ENCODE measurements at places on chromosomes 5 and 9. TPM values are rescaled to one million over a fixed set of nuclear protein-coding genes. Genes with fewer than 3 reads are reported as not detected.

- no peak overlapping the region for H3K27ac ChIP-seq
- no peaks in the 10 kb centered on the region for H3K36me3 ChIP-seq
- H3K27me3 ChIP-seq, result no peaks in the 10 kb centered on the region
- no peak overlapping the region for H3K4me3 ChIP-seq
Measured at GRCh38 chr9:105021917-105022316, 94.0 kb upstream of the ABCA1 start.

TRIM7 gene
- total RNA-seq, result 4.2 TPM

MYO10 gene
- total RNA-seq, result 0.17 TPM

GRCh38 chr5:13735691-13736090 is 208.8 kb downstream of the DNAH5 start:
- no peak overlapping the region for H3K27ac ChIP-seq
- no peak for DNase-seq
- H3K36me3 ChIP-seq, result no peaks in the 10 kb centered on the region
- H3K4me3 ChIP-seq, result no peak overlapping the region
- H3K4me1 ChIP-seq, result no peaks in the 10 kb centered on the region

GRCh38 chr9:14317667-14318320 is 3.9 kb upstream of the NFIB start:
- no peak overlapping the region for H3K27ac ChIP-seq
- no peak overlapping the region for H3K4me3 ChIP-seq
- H3K36me3 ChIP-seq, result no peaks in the 10 kb centered on the region
- H3K27me3 ChIP-seq, result peaks cover 19% of the 10 kb centered on the region

DNA sequence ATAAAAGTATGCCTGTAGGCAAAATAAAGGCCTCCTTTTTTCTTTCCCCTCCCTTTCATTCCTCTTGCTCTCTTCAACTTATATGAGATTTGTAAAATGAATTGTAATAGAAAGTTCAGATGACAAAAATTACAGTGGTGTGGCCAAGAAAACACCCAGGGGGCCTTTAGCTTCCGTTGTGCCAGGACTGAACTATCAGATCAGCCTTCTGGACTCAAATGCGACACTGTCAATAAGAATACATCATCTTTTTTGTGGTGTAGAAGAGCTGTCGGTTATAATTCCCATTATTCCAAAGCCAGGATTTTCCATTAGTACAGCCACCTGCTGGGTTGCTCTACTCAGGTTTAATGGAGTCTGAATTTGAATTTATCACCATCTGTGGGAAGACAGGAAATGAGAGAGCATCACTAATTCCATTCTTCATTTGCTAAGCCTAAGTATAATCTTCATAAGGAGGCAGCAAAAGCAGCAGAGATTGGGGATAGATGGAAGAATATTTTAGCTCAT is 443.4 kb downstream of the ANXA1 start:
- no peaks in the 10 kb centered on the region for H3K4me1 ChIP-seq
- no peak for DNase-seq
- H3K27ac ChIP-seq, result no peak overlapping the region

KCTD16 gene
- 0.20 TPM for total RNA-seq

DNA sequence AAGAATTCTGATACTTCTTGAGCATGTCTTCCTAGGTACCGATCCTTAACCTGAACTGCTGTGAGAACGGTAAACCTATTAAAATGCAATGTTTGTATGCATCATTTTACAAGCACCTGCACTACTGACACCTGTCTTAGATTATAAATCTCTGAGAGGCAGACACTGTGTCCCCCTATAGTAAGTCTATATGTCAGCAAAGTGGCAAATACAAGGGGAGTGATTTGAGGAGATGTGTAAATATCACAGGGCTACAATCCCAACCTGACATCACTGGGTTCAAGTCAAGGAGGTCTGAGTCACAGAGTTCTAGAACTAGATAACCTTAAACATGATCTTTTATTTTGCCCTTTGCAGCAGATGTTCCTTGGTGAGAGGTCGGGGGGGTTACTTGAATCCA is 64.1 kb downstream of the ANKH start:
- H3K36me3 ChIP-seq, result no peaks in the 10 kb centered on the region
- peaks cover 32% of the 10 kb centered on the region for H3K4me1 ChIP-seq
- H3K27ac ChIP-seq, result no peak overlapping the region
- no peak overlapping the region for H3K4me3 ChIP-seq

GRCh38 chr5:136018814-136019783 is 9.7 kb upstream of the TGFBI start:
- H3K36me3 ChIP-seq, result no peaks in the 10 kb centered on the region
- H3K27ac ChIP-seq, result no peak overlapping the region
- no peaks in the 10 kb centered on the region for H3K4me1 ChIP-seq
- no peak overlapping the region for H3K4me3 ChIP-seq
- no peak for DNase-seq

- H3K36me3 ChIP-seq, result no peaks in the 10 kb centered on the region
- H3K4me3 ChIP-seq, result no peak overlapping the region
- DNase-seq, result no peak
- no peaks in the 10 kb centered on the region for H3K4me1 ChIP-seq
- H3K27me3 ChIP-seq, result no peaks in the 10 kb centered on the region
Measured at GRCh38 chr5:27008604-27009539, 29.5 kb downstream of the CDH9 start.

DNA sequence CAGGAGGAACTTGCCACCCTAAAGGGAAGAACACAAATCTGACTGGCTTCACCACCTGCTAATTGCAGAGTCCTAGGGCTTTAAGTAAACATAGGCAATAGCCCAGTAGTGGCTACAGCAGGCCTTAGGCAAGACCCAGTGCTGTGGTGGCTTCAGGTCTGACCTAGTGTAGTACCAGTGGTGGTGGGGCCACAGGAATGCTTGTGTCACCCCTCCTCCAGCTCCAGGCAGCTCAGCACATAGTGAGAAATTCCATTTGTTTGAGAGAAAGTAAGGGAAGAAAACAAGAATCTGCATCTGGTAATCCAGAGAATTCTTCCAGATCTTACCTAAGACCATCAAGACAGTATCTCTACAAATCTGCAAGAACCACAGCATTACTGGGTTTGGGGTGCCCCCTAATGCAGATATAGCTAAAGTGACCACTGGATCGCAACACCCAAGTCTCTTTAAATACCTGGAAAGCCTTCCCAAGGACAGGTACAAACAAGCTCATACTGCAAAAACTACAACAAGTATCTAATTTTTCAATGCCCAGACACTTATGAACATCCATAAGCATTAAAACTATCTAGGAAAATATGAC is 102.6 kb upstream of the TRPM3 start:
- no peak overlapping the region for H3K4me3 ChIP-seq
- no peaks in the 10 kb centered on the region for H3K4me1 ChIP-seq
- no peak overlapping the region for H3K27ac ChIP-seq
- H3K36me3 ChIP-seq, result no peaks in the 10 kb centered on the region
- no peak for DNase-seq

LRRC19 gene
- total RNA-seq, result not detected

DNA sequence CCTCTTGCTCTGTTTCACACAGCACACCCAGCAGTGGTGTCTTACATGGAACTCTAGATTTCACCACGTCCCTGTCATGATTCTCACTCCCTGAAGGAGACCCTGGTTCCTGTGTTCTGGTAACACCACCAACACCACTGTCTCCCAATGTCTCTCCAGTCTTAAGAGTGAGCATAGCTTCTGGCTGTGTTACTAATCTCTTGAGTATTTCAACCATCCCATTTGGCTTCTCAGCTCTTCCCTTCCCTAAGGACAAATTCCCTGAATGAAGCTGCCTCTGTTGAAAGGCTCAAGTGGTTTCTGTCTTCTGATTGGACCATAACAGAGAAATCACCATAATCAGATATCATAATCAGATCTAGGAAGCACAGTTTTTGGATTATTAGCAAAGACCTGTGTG is 311.8 kb downstream of the DNAH5 start:
- no peaks in the 10 kb centered on the region for H3K27me3 ChIP-seq
- no peak for DNase-seq
- no peaks in the 10 kb centered on the region for H3K36me3 ChIP-seq
- no peak overlapping the region for H3K4me3 ChIP-seq

NTRK2 gene
- total RNA-seq, result 0.12 TPM

GRCh38 chr5:4873652-4874051 is 266.5 kb upstream of the ADAMTS16 start:
- H3K4me3 ChIP-seq, result no peak overlapping the region
- H3K27me3 ChIP-seq, result no peaks in the 10 kb centered on the region
- no peaks in the 10 kb centered on the region for H3K36me3 ChIP-seq
- H3K27ac ChIP-seq, result no peak overlapping the region

GRCh38 chr5:143613329-143613728 is 198.6 kb upstream of the HMHB1 start:
- no peaks in the 10 kb centered on the region for H3K4me1 ChIP-seq
- no peaks in the 10 kb centered on the region for H3K27me3 ChIP-seq
- H3K27ac ChIP-seq, result no peak overlapping the region
- H3K4me3 ChIP-seq, result no peak overlapping the region
- no peak for DNase-seq
- no peaks in the 10 kb centered on the region for H3K36me3 ChIP-seq

CTXN3 gene
- not detected for total RNA-seq

DNA sequence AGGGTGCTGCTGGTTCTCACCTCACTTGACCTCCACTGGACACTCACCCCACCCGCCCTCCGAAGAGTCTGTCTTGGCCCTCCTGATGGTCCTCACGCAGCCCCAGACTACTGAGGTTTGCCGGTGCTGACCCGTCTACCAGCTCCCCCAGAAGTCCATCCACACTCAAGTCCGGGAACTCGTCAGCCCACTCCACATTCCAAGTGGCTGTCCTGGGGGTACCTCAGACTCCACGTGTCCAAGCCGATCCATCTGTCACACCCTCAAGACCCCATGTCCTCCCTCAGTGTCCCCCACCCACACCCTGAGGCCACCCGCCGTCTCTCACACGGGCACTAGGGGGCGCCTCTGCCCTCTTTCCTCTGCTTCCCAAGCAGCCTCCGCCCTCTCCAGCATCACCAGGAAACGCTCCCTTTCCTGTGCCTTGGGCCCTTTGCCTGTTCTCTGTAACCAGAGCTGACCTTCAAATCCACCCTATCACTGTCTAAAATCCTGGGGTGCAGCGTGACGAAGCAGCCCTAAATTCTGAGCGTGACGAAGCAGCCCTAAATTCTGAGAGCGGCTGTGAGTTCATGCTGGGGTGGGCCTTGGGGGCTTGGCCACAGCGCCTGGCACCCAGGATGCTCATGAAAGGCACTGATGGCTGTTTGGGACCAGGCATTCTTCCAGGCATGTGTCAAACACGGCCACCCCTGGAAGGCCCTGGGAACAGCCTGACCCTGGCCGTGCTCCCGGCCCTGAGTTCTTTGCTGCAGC is 95.7 kb downstream of the KCNT1 start:
- no peak overlapping the region for H3K27ac ChIP-seq
- no peak overlapping the region for H3K4me3 ChIP-seq
- H3K27me3 ChIP-seq, result no peaks in the 10 kb centered on the region
- H3K36me3 ChIP-seq, result no peaks in the 10 kb centered on the region

DNA sequence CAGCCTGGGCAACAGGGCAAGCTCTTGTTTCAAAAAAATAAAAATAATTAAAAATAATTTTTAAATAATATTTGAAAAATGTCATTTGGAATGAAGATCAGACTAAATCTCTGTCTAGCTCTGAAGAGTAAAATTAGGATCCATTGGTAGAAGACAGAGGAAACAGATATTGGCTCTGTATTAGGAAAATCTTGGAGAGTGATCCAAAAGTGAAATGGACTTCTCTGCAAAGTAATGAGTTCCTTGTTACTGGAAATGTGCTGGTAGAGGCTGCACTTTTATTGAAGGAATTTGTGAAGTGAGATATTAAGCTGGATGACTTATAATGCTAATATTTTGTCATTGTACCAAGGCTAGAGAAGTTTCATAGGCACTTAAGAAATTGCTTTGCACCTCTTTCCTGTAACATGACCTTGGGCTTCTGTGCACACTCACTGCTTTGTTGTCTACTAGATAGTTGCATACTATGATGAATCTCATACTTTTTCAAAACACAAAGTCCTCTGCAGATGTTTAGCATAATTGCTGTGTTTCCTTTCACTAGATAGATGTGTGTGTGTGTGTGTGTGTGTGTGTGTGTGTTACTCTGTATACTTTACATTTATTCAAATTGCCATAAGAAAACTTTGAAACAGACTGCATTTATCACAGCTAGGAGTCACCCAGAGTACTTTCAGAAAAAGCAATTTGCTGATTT is 13.1 kb downstream of the THBS4 start:
- H3K27ac ChIP-seq, result no peak overlapping the region
- no peak overlapping the region for H3K4me3 ChIP-seq
- H3K4me1 ChIP-seq, result no peaks in the 10 kb centered on the region
- H3K36me3 ChIP-seq, result no peaks in the 10 kb centered on the region
- no peak for DNase-seq

MCIDAS gene
- not detected for total RNA-seq

TMEM252 gene
- not detected for total RNA-seq

DNA sequence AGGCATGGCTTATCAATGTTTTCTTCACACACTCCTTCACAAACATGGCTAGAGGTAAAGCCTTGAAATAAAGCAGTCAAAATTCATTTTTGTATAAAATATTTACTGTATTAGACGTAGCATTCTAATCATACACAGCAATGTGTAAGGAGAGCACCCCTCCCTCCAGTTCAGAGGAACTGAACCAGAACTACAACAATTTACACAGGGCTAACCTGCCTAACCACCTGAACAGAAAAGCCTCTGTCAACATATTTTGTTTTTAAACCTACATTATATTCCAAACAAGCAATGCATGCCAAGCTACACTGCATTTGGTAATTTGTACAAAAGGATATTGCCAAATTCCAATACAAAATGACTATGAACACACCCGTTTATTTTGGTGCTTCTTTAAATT is 41.6 kb downstream of the MLLT3 start:
- H3K27ac ChIP-seq, result no peak overlapping the region
- DNase-seq, result no peak
- no peaks in the 10 kb centered on the region for H3K27me3 ChIP-seq
- H3K4me1 ChIP-seq, result peaks cover 41% of the 10 kb centered on the region
- no peaks in the 10 kb centered on the region for H3K36me3 ChIP-seq

SPINK6 gene
- total RNA-seq, result not detected

- H3K4me3 ChIP-seq, result no peak overlapping the region
- H3K27me3 ChIP-seq, result no peaks in the 10 kb centered on the region
- H3K27ac ChIP-seq, result no peak overlapping the region
Measured at GRCh38 chr9:94864196-94864595, 137.7 kb downstream of the AOPEP start.

GRCh38 chr5:169997798-169998197 is 17.5 kb upstream of the INSYN2B start:
- no peaks in the 10 kb centered on the region for H3K4me1 ChIP-seq
- no peaks in the 10 kb centered on the region for H3K27me3 ChIP-seq
- H3K36me3 ChIP-seq, result peaks cover 37% of the 10 kb centered on the region
- H3K4me3 ChIP-seq, result no peak overlapping the region
